ENCODE measurements at places on chromosomes 5 and 9.

DNA sequence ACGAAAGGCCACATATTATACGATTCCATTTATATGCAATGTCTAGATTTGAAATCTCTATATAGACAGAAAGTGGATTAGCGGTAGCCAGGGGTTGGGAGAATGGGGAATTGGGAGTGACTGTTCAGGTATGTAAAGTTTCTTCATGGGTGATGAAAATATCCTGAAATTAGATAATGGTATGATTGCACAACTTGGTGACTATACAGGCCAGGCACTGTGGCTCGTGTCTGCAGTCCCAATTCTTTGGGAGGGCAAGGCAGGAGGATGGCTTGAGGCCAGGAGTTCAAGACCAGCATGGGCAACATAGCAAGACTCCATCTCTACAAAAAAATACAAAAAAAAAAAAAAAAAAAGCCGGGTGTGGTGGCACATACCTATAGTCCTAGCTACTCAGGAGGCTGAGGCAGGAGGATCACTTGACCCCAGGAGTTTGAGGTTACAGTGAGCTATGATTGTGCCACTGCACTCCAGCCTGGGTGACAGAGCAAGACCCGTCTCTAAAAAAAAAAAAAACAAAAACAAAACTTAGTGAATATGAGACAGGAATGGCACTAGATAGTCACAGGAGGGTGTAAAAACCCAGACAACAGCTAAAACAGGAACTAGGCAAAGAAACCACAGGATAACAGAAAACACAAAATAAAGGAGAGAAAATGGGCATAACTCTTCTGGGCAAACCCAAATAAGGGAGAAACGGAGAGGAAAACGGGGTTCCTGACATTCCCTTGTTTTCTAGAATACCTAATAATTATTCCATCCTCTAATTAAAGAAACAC, 72.1 kb upstream of the ZNF618 start:
- no peak for DNase-seq

- no peak for DNase-seq
Observed at GRCh38 chr5:16178745-16179372, 732 bp downstream of the MARCHF11 start.

DNA sequence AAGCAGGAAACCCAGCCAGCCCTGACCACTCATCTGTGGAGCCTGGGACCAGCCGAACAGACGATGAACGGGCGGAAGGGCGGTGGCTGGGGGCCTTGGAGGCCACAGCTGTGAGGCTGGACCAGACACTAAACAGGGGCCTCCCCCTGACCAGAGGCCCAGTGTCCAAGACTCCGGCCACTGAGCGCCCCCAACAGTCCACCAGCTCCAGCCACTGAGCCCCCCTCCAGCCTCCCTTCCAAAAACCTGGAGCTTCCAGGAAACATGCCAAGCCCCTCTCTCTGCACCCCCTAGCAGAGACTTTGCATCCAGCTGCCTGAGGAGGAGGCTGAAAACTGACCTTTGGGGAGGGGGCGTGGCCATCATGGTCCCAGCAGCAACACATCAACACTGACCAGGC, 23.2 kb downstream of the CNTFR start:
- no peak for DNase-seq

DNA sequence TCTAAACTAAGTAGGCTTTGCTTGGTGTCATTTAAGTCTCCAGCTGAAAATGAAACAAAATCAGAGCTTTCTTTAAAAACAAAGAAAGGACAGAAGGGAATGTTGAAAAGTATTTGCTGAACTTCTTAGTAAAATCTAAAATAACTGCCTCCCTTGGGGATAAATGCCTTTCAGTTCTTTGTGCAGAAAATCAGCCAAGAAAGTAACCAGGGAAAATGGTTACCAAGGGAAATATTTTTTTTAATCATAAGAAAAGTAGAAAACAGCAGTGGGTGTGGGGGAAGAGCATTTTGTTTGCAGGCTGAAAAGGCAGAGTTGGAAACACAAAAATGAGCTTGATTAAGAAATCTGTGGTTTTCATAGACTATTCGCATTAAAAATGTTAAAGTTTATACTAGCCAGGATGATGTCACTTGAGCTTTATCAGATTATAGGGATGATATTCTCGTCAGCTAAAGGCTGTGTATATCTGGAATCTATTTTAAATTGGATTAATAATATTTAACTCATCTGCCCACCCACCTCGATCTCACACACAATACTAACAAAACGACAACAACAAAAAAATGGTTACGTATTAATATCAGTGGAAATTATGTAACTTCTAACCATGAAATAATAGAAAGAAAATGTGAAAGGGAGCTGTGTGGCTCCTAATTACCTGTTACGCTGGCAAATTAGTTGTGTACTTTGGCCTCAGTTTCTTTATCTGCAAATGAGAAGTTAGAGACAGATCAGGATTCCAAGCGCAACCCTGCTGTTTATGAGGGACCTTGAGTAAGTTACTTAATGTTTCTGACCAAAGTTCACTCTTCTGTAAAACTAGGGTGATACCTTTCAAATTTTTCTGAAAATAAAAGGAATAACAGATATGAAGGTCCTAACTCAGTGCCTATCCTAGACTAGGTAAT, at the start of gene ECM2:
Gene ECM2, minus strand, starts transcription at position 51 of the 911 bp plus-strand sequence. CDS start 13,124 bp downstream, outside the sequence.
- DNase-seq: no peak

DNA sequence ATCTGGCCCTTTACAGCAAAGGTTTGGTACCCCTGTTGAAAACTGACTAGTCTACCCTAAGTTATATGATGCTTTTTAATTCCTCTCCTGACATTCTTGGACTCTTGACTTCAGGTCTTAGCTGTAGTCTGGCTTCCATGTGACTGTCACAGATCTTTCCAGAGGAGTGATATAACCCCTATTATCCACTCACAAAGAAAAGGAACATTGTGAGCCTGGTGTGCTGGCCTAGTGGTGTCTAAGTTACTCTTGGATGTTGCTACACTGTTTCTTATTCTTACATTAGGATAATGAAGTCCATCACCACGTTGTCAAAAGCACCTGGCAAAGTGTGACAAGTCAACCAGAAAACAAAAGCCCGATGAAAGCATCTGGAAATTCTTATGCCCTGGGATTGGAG, 49.8 kb downstream of the RAD23B start:
- no peak for DNase-seq

DNA sequence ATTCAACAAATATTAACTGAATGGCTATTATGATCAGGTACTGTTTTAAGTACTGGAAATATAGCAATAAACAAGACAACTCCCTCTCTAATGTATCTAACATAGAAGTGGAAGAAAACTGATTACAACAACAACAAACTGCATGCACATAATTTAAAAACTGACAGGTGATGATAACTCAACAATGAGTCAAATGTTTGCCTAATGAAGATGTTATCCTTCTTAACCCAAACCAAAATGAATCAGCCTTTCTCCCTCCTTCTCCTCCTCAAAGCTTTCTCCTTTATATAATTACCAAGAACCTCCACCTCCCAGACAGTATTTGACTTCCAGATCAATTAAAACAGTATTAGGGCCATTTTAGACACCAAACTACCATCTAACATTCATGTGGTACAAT, 49.3 kb downstream of the RICTOR start:
- no peak for DNase-seq

- DNase-seq: no peak
Observed at GRCh38 chr5:133247881-133248624, 196.2 kb downstream of the HSPA4 start.

- no peak for DNase-seq
Observed at GRCh38 chr9:22514871-22515270, 68.2 kb downstream of the DMRTA1 start.

GRCh38 chr5:163916861-163917260, 411.4 kb downstream of the MAT2B start:
- no peak for DNase-seq

DNA sequence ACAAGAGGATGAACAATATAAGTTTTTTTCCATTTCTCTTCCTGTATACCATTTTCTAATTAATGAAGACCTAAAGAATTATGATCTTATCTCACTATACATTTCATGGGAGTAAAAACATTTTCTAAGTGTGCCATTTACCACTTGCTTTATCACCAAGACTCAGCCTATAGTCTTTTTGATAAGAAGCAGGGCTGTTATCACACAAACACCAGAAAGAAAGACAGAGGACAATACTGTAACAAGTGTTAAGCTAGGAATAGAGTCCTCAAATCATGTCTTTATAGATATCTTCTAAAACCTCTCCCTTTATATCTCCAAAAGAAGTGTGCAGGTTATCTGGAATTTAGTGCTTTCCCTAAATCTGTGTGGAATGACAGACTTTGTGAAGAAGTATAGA, 119.7 kb downstream of the FAM174A start:
- no peak for DNase-seq

GRCh38 chr9:103037508-103038477, 42.7 kb downstream of the CYLC2 start:
- DNase-seq: no peak

DNA sequence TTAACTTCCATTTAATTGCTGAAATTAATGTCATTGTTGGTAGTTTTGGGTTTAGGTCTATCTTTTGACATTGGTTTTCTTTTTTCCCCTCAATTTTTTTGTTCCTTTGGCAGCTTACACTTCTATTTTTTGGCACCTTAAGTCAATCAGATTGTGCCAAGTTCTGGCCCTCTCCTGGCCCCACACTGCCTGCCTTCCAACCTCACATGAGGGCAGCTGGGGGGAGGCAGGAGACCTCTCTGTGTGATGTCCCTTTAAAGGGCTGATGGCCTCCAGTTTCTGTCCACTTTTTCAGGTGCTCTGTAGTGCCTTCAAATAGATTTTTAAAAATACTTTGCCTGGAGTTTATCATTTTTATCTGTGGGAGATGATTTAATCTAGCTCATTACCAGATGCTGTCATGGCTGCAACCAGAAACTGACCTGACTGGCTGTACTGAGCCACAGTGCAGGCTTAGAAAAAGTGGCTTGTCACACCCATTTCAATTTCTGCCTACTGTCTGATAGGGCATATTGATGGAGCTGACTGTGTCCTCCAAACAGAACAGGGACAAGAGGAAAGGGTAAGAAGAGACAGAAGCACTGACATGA, 196.6 kb downstream of the FANCC start:
- DNase-seq: peak; percentile 14

- no peak for DNase-seq
Observed at GRCh38 chr5:95530416-95530815, 24.4 kb downstream of the SKIC3 start.

- no peak for DNase-seq
Observed at GRCh38 chr9:130119519-130120298, 52.5 kb upstream of the NCS1 start.

DNA sequence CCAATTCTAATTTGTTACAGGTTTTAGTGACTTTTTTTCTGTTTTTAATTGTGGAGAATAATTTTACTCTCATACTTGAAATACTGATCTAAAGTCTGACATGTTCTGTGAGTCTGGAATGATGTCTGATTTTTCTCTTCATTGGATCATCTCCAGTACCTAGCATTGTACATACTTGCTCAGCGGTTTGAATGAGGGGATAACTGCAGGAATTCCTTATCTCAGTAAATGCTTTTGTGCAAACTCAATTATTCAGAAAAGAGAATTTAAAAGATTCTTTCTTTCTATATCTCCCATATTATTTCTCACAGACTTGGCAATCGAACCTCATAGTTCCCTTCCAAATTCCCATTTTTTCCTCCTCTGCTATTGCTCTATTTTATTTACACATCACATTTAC, 397.9 kb upstream of the SGCD start:
- no peak for DNase-seq

- DNase-seq: no peak
Observed at GRCh38 chr9:106918825-106919509, 56.0 kb downstream of the ZNF462 start.

- no peak for DNase-seq
Observed at GRCh38 chr9:4062966-4063365, 236.9 kb downstream of the GLIS3 start.

- no peak for DNase-seq
Observed at GRCh38 chr5:74916831-74917710, 50.9 kb upstream of the FAM169A start.

DNA sequence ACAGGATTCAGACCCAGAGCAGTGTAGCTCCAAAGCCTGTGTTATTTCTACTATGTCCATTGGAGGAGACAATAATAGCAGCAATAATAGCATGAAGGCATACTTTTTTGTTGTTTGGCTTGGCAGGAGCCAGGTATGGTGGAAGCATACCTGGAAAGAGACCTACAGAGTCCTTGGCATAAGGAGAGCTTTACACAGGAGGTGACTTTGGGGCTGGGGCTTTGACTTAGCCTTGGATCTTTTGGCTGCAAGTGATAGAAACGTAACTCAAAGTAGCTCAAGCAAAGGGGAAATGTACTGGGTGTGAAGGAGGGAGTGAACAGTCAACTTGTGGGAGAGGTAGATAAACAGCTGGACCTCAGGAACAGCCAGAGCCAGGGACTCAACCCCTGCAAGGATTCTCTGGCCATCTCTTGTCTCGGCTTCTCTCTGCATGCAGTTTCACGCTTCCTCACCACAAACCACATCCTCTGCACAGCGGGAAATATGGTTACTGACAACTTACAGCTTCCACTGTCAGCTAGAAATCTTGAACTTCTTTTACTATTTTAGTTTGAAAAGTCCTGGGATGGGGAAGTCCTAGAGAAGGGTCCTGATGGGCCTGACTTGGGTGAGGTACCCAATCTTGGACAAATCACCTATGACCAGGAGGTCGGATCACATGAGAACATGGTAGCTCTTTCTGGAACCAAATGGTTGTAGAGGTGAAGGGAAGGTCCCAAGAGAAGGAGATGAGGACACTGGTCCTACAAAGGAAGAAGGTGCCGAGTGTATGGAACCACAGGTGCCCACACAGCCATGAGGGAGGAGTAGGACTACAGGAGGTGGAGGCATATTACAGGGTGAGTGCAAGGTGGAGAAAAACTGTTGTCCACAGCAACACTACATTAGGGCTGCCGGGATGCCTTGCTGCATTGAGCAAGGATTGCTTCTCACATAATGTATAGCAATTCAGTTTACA, 47.0 kb upstream of the TGFBR1 start:
- no peak for DNase-seq

- no peak for DNase-seq
Observed at GRCh38 chr5:105865834-105866233, 1804.9 kb downstream of the EFNA5 start.

- no peak for DNase-seq
Observed at GRCh38 chr5:119343766-119344165, 12.1 kb upstream of the TNFAIP8 start.

DNA sequence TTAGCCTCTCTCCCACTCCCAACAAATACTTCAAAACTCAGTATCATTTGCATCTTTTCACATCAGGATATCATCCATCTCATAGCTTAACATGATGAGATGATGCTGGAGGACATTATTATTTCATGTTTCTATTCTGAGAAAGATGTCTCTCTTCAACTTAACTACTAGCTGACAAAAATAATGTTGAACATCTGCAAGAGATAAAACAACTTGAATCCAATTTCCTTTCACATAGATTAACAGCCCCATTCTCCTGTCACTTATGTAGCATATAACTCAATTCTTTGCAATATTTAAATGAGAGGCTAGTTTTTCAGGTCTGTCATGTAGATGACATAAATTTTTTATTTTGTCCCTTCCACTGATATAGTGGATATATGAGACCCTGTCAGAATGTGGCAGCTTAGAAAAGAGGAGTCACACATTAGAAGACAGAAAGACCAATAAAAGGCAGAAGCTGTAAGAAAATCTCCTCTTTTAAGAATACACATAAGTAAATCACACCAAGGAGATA, 239.2 kb upstream of the KIF2A start:
- no peak for DNase-seq

- no peak for DNase-seq
Observed at GRCh38 chr9:133151041-133151440, 12.7 kb downstream of the GBGT1 start.

- no peak for DNase-seq
Observed at GRCh38 chr9:694403-695154, 146.9 kb upstream of the DMRT1 start.

All from coronary artery (tissue), 2 donors.